ENCODE measurements at places on chromosomes 11 and 22.

DNA sequence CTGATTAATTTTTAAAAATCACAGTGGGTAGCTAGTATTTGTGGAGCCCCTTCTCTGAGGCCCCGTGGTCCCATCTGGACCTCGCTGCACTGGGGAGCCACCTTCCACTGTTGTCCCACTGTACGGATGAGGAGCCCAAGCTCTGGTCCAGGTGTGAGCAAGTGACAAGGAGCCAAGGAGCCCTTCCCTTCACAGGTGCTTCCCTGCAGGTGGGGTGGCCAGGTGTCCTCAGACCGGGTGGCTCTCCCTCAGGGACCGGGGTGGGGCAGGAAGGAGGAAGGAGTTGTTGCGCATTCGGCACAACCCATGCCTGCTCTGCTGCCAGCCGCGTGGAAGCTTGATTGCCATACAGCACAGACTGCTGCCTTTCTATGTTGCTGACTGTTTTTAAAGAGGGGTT lies 10.4 kb upstream of the SEPTIN5 start:
- DNase-seq, result no peak

DNA sequence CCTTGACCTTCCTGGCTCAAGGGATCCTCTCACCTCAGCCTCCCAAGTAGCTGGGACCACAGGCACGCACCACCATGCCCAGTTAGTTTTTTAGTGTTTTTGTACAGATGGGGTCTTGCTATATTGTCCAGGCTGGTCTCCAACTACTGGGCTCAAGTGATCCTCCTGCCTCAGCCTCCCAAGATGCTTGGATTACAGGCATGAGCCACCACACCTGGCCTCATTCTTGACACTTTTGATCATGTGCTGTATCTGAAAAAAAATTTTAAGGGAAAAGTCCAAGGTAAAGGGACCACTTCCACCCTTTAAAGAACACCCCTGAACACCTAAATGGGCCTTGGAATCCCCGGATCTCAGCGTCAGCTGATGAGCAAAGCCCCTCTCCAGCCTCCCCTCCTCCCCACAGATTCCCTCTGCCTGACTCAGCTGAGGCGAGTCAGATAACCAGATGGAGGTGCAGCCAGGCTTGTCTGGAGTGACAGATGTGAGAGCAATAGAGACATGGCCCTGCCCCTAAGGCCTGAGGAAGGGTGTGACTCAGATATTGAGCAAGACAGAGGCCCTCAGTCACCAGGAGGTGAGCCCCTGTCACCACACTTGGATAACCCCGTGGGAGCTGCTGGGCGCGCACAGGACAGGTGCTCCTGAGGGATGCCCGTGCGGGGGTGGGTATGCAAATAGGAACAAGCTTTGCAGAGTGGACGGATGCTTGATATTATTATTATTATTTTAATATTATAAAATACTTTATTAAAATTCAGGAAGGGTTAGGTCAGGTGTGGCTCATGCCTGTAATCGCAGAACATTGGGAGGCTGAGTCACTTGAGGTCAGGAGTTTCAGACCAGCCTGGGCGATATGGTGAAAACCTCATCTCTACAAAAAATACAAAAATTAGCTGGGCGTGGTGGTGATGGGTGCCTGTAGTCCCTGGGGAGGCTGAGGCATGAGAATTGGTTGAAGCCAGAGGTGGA lies 5.0 kb upstream of the CCDC88B start:
- DNase-seq, result no peak

- DNase-seq, result no peak
Measured at GRCh38 chr11:80096736-80097135, 655.9 kb upstream of the TENM4 start.

DNA sequence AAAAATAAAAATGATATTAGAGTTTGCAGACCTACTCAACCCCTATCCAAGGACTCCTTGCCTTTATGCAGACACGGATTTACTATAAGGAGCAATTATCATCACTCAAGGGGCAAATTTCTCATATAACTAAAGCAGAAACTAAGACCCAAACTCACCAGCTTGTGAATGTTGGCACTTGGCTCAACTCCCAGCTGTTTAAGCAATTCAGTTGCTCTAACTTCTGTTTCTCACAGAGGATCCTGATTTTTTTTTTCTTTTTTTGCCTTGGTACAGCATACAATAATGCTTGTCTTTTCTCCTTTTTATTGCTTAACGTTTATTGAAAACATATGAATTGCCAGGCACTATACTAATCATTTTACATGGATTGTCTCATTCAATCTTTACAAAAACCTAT lies 9.6 kb upstream of the CBLIF start:
- no peak for DNase-seq

DNA sequence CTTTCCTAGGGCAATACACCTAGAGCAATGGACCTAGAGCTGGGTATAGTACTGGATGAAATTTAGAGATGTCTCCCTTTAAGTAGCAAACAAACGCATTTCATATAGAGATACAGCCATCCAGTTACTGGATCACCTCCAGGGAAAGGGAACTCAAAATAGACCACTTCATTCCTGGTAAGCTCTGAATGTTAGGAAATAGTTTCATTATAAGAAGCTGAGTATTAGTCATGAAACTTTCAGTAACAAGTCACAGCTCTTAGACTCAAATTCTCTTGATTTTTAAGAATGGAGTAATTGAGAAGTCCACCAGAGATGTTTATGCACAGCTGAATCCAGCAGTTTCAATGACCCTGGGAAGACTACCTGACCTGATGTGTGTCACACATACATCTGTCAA lies 221.9 kb downstream of the FAM76B start:
- no peak for DNase-seq

- DNase-seq, result no peak
Measured at GRCh38 chr22:47199261-47199978, 437.0 kb downstream of the TBC1D22A start.

DNA sequence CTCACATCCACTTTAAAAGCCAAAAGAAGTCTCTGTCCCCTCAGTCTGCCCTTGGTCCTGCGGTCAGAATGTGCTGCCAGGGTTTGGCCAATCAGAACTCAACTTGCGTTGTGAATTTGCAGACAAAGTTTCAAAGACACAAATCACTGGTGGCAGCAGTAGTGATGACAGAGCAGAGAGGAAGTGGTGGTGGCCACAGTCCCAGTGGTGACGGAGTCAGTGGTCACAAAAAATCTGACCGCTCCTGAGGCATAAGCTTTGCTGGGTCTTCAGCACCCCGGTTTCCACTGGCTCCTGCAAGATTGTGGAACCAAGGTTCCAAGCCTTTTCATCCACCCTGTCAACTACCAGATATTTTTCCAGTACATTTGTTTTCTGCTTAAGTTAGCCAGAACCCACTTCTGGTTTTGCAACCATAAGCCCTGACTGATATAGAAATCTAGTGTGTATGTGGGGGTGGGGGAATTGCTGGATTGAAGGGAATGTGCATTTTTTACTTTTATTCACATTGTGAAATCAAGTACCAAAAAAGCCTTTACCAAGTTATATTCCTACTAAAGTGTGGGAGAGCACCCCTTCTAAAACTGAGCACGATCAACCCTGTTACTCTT lies 112.3 kb downstream of the TMPRSS5 start:
- no peak for DNase-seq

- no peak for DNase-seq
Measured at GRCh38 chr11:17516551-17517150, 27.6 kb downstream of the USH1C start.

GRCh38 chr11:130327716-130328115 lies 13.0 kb upstream of the ZBTB44 start:
- no peak for DNase-seq

- peak; percentile 24 for DNase-seq
Measured at GRCh38 chr11:125070699-125071254, 7.7 kb downstream of the SLC37A2 start.

DNA sequence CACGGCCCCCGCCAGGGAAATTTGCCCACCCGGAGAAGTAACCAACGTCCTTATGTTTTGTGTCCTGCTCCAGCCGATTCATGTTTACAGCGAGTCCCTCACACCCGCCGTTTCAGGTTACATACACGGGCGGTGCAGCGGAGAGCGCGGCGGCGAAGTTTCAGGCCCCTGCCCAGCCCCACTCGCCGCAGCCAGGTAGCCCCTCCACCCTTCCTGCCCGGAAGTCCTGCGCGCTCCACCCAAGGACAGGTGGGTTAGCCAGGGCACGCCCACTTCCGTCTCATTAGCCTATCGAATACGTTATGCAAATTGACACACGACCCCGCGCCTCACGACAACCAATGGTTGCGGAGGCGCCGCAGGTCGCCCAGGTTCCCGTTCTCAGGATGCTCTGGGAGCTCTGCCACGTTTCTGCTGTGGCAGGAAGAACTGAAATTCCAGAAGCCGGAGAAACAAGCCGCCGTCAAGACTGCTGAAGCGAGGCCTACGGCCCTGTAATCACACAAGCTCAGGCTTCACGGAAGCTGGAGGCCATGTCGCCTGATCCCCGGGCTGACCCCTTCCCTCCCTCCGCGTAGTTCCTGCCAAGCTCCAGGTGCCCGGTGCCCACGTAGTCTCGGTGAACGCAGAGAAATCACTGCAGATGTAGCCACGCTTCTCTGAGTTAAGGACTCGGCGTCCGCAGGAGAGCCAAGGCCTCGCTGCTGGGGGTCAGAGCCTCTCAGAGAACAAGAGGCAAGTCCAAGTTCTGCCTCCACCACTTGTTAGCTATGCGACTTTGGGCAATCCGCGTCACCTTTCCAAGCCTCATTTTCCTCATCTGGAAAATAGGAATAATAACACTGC lies 22.4 kb upstream of the MYH9 start:
- DNase-seq, result peak; percentile 70

DNA sequence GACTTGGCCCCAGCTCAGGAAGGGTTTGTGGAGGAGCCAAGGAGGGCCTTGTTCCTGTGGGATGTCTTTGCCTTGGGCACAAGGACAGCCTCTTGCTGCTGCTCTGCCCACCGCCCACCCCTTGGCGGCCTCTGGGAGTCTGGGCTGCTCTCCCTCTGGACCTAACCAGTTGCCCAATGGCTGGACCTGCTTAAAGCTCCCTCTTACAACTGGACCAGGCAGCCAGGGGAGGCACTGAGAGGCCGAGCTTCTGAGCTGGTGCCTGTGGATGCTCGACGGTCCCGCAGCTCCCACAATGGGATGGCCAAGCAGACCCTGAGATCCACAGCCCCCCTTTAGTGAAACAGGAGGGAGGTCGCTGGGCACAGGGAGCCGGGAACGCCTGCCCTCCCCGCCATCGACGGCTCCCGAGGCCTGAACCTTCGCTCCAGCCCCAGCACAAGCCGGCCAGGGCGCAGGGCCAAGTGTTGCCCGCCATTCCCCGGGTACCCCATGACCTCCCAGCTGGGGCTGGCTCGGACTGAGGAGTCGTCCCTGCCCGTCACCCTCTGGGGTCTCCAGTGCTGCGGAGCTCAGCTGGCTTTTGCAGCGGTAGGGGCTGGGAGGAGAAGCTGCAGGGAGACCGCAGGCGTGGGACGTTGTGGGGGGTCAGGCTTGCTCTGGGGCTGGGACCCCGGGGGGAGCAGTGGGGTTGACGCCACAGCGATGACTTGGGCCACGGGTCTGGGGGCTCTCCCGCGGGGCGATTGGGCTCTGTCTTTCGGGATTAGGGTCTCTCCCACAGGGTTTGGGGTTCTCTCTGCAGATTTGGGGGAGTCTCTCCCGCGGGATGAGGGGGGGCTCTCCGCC lies 584 bp upstream of the GAL start:
- no peak for DNase-seq

DNA sequence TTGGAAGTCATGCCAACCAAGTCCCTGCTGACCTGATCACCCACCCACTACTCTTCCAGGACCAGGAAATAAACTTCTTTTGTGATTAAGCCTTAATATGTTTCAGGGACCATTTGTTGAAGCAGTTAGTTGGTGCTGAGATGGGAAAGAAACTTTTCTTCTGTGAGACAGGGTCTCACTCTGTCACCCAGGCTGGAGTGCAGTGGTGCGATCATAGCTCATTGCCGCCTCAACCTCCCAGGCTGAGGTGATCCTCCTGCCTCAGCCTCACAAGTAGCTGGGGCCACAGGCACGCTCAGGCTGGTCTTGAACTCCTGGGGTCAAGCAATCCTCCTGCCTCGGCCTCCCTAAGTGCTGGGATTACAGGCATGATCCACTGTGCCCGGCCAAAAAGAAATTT lies 10.6 kb downstream of the SUSD2 start:
- DNase-seq, result no peak

DNA sequence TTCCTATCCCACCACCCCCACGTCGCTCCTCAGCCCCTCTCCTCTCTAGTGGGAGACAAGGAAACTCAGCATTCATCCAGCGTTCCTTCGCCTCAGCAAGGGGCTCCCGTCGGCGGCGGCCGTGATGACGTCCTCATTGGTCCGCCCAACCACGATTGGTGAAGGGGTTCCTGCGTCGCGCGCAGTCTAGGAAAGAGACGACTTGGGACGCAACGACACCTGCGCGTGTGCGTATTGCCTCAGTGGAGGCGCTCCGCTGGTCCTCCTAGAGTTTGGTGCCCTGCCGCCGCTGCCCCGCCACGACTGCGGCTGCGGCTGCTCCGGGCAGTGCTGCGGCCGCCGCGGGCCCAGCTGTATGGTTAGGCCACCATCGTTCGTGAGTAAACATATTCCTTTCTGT lies 56.6 kb downstream of the CCDC81 start:
- DNase-seq, result no peak

- no peak for DNase-seq
Measured at GRCh38 chr11:31492320-31492913, 17.0 kb downstream of the IMMP1L start.

DNA sequence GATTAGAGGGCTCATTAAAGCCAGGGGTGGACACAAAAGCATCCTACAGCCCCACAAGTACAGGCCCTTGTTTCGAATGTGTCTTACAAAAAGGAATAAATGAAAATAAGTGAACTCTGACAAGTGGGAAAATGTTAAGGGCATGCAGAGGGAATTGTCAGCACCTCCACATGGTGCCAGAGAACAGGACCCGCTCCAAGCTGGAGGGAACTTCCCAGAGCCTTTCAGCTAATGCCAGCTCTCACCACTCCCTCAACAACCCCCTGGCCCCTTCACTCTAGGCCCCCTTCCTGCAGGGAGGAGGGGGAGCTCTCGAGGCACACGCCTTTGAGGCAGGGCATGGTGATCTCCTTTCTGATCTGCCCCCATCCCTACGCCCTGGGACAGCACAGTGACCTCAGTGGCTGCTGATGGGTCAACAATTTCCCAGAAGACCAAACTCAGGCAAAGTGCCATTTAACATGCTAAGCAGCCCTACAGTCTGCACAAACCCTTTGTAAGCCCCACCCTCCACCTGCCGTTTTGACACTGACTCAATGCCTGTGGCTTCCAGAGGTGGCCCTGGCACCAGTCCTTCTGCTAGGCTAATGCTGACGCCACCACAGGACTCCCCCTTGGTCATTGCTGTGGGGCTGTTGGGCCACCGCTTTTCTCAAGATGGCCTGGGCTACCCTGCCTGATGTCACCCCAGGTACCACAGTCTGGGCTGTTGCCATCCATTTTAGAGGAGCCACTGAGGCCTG lies 12.5 kb upstream of the CHST1 start:
- DNase-seq, result no peak

DNA sequence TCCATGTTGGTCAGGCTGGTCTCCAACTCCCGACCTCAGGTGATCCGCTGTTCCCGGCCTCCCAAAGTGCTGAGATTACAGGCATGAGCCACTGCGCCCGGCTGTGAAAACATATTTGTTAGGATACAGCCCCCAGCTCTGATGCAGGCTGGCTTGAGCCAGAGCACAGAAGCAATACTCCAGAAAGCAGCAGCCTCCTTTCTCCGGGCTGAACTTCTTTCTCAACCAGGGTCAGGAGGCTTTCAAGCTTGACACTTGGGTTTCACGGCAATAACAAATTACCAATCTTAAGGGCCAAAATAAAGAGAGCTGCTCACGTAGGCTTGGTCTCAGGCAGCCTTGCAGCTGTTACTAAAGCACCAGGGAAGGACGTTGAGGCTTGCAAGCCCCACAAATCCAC lies 10.8 kb upstream of the CECR2 start:
- no peak for DNase-seq

GRCh38 chr22:42877597-42878340 lies 20.7 kb upstream of the ARFGAP3 start:
- no peak for DNase-seq

- DNase-seq, result no peak
Measured at GRCh38 chr11:20626279-20626678, 26.9 kb downstream of the SLC6A5 start.
